Hair follicle dermal papilla cell (primary cell): ENCODE measurements at places on chromosomes 13 and 19. TPM values are rescaled to one million over a fixed set of nuclear protein-coding genes. Genes with fewer than 3 reads are reported as not detected.

Gene FIZ1
- total RNA-seq = 3.9 and 7.3 TPM in 2 replicates

Gene LGALS4
- not detected in 2 replicates for total RNA-seq

Gene INAFM1
- total RNA-seq = 2.6 and 2.9 TPM in 2 replicates

Gene PCDH8
- not detected in 2 replicates for total RNA-seq

Gene ZIK1
- total RNA-seq = 11.5 and 13.8 TPM in 2 replicates

Gene PLIN5
- not detected in 2 replicates for total RNA-seq

Gene GRIK5
- total RNA-seq = 0.12 and 0.32 TPM in 2 replicates

Gene CNMD
- total RNA-seq = not detected in 2 replicates

Gene ZSCAN22
- total RNA-seq = 3.4 and 3.6 TPM in 2 replicates

Gene CRB3
- total RNA-seq = not detected in 2 replicates

Gene PRR22
- 0.49 and 1.1 TPM in 2 replicates for total RNA-seq

Gene VSTM2B
- not detected in 2 replicates for total RNA-seq

Gene NKG7
- total RNA-seq = not detected in 2 replicates

Gene NECTIN2
- 53.2 and 53.7 TPM in 2 replicates for total RNA-seq

Gene GSX1
- total RNA-seq = not detected in 2 replicates

Gene CATSPERD
- total RNA-seq = under 0.01 TPM in 1 of 2 replicates, not detected in the other

Gene OR7D2
- not detected in 2 replicates for total RNA-seq

Gene MYCBP2
- total RNA-seq = 119 and 154 TPM in 2 replicates

Gene SHKBP1
- 30.4 and 35.4 TPM in 2 replicates for total RNA-seq

Gene PSPN
- 0.97 and 2.9 TPM in 2 replicates for total RNA-seq

Gene TMEM221
- total RNA-seq = 0.12 TPM in 1 of 2 replicates, not detected in the other

Gene LHB
- total RNA-seq = 0.49 and 0.61 TPM in 2 replicates

Gene PABPC3
- total RNA-seq = 0.12 and 0.16 TPM in 2 replicates

Gene ZNF471
- total RNA-seq = 3.6 and 5.2 TPM in 2 replicates

Gene IGLON5
- total RNA-seq = not detected in 2 replicates
